Naive thymus-derived CD8-positive, alpha-beta T cell (primary cell): ENCODE measurements at places on chromosomes 2 and 18.

DNA sequence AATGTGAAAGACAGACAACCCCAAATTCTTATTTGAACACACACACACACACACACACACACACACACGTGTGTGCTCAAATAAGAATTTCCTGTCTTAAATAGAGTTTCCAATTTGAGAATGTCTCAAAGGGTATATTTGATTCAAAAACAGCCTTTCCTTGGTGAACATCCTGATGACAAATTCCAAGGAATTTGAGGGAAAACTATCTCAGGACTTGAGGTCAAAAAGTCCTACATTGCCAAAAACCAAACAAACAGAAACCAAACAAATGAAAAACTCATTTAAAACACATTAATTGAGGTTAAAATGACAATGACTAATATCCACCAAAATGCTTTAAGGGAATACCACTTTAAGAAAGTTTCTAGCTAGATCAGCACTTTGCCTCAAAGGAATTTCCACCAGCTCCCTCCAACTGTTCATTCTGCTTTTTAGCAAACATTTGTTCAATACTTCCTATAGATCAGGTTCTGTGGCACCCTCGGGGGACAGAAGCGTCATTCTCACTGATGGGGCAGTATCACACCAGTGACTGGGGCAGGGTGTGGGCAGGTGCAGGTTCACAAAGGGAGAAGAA, 232.1 kb upstream of the TRIB2 start:
- no peak for DNase-seq

- no peak for DNase-seq
These were observed 290.8 kb upstream of the MYT1L start for GRCh38 chr2:2621855-2622254.

- DNase-seq = no peak
These were observed 147.2 kb downstream of the DTNA start for GRCh38 chr18:34857320-34857719.

GRCh38 chr18:6270771-6271216, 143.9 kb downstream of the L3MBTL4 start:
- DNase-seq = no peak

GRCh38 chr18:53698907-53699306, 525.6 kb downstream of the MBD2 start:
- no peak for DNase-seq

DNA sequence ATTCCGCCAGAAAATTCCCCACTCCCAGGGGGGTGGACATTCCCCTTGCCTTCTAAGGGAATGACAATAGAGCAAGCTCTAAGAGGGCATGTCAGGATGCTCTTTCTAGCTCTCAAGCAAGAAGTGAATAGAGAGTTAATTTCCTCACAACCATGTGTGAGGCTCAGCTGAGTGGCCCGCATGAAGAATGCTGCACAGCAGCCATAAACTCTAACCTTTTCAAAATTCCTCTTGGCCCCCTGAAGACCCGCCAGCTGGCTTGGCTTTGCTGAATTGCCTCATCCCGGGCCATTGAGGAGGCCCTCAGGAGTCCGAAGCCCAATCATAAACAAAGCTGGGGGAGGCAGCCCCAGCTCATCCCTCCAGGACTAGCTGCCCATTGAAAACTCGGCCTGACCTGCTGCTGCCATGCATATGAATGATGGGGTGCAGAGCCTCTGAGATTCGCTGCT, 38.2 kb downstream of the NRP2 start:
- no peak for DNase-seq

DNA sequence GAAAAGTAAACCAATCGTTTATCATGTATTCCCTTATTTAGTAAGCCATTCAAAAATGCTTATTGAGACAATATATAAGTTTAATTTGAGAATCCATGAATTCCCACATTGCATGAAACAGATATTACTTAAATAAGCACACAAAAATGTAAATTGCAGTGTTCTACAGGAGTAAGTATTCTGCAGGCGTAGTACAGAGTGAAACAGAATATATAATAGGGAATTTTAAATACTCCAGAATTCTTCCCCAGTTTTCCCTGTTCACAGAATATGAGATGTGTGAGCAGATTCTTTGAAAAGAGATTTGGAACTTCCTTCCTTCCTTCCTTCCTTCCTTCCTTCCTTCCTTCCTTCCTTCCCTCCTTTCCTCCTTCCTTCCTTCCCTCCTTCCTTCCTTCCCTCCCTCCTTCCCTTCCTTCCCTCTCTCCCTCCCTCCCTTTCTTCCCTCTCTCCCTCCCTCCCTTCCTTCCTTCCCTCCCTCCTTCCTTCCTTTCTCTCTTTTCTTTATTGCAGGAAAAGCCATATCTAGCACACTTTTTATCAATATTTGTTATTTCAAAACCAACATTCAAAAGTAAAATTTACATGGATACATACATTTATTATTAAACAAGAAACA, 977.7 kb upstream of the LRRTM1 start:
- DNase-seq = no peak

DNA sequence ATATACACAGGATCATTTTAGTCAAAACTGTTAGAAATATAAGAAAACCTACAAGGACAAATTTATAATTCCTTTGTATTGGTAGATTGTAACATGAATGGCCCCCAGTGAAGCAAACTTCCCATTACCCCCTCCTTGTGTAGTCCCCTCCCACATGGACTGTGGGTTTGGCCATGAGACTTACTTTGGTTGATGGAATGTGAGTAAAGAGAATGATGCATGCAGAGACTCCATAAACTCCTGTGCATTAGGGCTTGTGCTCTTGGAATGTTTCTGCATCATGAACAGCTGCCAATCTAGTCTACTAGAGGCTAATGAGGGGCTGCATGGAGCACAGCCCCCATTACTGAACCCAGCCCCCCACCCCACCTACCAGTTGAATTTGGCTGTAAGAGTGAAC, 8.3 kb upstream of the TGFA start:
- DNase-seq = no peak

- no peak for DNase-seq
These were observed 138.1 kb downstream of the SETBP1 start for GRCh38 chr18:44818668-44819403.

DNA sequence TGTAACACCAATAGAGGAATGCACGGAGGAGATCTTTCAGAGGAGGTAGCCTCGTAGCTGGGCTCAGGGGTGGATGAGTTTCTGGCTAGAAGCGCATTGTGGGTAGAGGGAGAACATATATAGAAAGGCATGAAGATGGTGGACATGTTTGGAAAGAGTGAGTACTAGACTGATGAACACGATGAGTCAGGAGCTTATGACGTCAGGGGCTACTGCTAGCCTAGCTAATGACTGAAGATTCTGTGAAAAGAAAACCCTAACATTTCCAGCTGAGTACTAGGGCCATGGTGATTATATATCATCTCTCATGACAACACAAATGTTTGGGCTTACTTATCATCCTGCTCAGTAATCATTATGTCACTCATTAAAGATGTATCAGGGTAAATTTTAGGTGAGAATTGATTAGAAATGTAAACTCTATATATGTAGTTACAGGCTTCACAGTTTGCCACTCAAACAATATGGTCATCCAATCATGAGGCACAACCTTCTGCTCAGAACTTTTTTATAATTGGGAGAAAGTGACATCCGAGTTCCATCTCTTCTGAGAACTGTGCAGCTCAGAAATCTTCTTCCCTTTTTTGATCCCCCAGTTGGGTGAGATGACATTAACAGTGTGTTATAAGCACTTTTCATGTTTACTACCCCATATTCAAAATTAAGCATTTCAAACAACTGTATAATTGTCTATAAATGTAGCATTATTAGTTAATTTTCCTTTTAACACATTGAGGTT, 22.2 kb upstream of the IL1RN start:
- DNase-seq = no peak

GRCh38 chr2:17717666-17718065, 35.9 kb downstream of the SMC6 start:
- no peak for DNase-seq

GRCh38 chr2:158756976-158757375, 38.1 kb upstream of the DAPL1 start:
- DNase-seq = no peak

DNA sequence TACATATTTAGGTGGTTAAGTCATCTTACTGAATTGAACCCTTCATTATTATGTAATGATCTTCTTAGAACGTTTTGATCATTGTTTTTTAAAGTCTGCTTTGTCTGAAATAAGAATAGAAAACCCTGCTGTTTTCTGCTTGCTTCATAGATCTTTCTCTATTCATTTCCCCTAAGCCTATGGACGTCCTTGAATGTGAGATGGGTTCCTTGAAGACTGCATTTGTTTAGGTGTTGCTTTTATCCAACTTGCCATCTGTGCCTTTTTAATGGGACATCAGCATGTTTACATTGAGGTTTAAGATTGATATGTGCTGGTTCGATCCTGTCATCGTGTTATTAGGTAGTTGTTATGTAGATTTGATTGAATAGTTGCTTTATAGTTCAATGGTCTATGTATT, 95.4 kb downstream of the SNTG2 start:
- DNase-seq = no peak

DNA sequence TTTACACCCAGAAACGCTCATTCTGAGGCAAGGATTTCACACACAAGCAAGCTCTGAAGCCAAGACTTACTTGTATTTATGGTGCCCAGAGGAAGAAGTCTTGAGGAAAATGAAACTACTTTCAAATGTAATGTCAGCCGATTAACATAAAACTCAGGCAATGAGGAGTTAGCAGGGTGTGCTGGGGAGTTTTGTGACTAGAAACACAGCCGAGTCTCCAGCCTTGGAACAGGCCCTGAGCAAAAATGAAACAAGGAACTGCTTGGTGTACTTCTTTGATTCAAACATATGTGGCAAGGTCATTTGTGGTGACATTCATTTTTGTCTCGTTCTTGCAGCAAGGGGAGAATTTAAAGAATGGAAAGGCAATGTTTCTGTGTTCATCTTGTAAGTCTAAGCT, 4.5 kb downstream of the DYTN start:
- DNase-seq = no peak

DNA sequence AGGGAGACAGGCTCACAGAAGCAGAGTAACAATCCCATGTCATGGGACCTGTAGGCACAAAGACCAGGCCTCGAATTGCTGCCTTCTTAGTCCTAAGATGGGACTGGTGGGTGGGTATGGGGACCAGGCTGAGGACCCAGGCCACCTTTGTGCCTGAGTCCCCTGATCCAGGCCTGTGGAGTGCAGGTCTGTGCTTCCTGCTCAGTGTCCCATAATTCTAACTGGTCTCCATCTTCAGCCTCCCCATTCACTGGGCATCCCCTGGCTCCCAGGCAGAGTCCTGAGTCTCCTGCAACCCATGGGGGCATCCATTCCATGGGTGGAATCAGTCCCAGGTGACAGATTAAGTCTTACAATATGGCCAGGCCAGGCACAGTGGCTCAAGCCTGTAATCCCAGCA, 83.9 kb downstream of the SMAD7 start:
- no peak for DNase-seq

DNA sequence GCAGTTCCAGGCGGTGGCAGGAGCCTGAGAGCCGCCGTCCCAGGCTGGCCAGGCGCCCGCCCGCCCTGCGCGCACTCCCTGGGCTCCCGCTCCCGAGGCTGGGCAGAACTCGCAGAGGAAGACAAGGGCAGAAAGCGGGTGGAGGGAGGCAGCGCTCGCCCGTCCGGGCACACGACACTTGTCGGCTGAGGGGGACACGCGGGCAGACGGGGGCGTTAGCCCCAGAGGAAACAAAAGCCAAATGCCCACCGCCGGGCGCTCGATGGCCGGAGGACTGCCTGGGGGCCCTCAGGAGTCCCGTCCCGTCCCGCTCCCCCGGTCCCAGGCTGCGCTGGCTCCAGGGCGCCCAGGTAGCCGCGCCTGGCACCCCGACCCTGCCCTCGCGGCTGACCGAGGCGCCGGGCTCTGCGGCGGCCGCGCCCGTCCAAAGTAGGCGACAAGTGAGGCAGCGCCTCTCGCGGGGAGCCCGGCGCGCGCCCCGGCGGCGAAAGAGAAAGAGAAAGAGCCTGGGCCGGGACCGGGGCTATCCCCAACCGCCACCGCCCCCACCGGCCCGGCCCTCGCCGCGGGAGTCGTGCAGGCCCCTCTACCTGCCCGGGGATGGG, 491 bp downstream of the L3MBTL4 start:
- no peak for DNase-seq

DNA sequence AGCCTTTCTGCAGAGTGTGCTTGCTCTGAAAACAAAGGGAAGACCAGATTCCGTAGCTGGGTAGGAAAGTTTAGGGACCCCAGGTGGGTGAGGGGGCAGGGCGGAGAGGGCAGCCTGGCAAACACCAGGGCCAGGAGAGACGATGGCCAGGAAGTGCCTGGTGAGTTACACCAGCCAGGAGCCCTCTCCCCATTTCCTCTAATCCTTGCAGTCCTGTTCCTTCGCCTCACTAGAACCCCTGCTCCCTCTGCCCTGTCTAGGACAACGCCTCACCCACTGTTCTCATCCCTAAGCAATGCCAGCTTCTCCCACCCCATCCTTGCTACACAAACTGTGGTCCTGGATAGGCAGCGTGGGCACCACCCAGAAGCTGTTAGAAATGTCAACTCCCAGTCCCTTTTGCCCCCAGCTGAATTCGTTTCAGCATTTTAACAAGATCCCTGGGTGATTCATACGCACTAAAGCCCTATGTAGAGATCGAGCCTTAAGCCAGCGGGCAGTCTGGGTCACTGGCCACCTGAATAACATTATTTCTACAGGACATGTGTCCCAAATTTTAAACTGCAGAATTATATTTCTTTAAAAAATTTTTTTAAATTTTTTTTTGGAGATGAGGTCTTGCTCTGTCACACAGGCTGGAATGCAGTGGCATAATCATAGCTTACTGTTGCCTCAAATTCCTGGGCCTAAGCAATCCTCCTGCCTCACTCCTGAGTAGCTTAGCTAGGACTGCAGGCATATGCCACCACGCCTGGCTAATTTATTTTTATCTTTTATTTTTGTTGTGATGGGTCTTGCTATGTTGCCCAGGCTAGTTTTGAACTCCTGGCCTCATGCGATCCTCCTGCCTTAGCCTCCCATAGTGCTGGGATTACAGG, 10.9 kb downstream of the WIPF1 start:
- DNase-seq = no peak
